ENCODE measurements at places on chromosomes 6 and 20. TPM values are rescaled to one million over a fixed set of nuclear protein-coding genes. Genes with fewer than 3 reads are reported as not detected.

- DNase-seq = no peak
These were observed 59.2 kb upstream of the SNX9 start for GRCh38 chr6:157763904-157764177.

DNA sequence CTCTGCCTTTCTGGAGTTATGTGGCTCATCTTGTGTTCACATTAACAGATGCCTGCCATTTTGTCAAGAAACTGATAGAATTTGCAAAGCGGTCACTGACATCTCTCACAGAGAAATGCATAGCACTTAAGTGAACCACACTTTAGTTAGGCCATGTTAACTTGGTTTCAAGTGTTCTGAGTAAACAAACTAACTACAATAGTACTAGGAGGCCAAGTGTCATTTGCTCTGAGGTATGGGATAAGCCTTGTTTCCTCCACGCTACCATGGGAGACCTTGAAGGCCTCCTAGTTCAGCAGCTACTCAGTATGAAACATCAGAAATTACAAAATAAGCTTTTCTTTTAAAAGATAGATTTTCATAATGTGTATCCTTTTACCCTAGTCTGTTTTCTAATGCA is 143.5 kb upstream of the MARCKS start:
- DNase-seq = no peak

DNA sequence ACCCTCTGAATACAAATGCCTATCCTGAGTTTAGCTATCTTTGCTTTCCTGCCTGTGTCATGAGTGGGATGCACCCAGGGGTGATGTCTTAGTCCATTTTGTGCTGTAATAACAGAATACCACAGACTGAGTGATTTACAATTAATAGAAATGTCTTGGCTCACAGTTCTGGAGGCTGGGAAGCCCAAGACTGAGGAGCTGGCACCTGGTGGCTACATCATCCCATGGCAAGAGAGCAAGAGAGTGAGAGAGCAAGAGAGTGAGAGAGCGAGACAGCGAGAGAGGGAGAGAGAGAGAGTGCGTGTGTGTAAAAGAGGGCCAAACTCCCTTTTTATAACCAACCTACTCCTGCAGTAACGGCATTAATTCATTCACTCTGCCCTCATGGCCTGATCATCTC is 76.8 kb downstream of the PRDM1 start:
- DNase-seq = no peak

- DNase-seq = no peak
These were observed 540.7 kb downstream of the BMP2 start for GRCh38 chr20:7308163-7308562.

DNA sequence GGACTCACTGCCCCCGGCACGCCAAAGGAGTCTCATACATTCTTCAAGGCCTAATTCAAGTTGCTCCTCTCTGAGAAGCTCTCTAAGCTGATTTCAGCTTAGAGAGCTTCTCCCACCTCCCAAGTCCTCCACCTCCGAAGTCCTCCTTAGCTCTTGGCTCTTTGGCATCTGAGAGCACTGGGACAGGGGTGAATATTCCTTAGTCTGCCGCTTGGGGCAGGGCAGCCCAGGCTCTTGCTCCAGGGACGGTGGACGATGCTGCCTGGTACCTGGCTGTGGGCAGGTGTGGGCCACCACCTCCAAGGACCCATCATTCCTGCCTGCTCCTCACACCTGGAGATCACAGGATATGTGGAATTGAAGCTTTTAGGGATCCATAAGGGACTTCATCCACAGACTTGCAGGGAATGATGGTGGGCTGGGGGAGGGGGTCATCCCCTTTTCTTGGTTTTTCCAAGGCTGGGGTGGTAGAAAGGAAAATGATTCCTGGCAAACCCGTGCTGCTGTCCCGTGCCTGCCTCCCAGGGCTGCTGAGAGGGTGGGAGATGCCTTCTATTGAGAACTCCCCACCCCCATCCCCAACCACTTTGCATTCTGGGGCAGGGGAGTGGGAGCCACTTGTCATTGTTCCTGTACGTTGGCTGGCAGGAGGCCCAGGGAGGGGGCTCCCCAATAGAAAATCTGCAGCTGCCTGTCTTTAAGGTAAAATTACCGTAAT is 57.4 kb downstream of the ARHGAP40 start:
- peak; percentile 19 for DNase-seq

SMLR1 gene
- total RNA-seq = 1.1 TPM

RGS17 gene
- 9.3 TPM for total RNA-seq

IP6K3 gene
- total RNA-seq = 0.07 TPM
